Left colon (tissue), 2 donors: ENCODE measurements at places on chromosomes 3 and 15. TPM values are rescaled to one million over a fixed set of nuclear protein-coding genes. Genes with fewer than 3 reads are reported as not detected.

GRCh38 chr3:150408221-150409124, at the start of gene TSC22D2:
Gene TSC22D2, plus strand, starts transcription at chr3:150408298. Its CDS starts 1,053 bp downstream, at chr3:150409351.
- DNase-seq = peak; percentile 99

GRCh38 chr3:13159890-13160289, 86.7 kb upstream of the IQSEC1 start:
- no peak for DNase-seq

DNA sequence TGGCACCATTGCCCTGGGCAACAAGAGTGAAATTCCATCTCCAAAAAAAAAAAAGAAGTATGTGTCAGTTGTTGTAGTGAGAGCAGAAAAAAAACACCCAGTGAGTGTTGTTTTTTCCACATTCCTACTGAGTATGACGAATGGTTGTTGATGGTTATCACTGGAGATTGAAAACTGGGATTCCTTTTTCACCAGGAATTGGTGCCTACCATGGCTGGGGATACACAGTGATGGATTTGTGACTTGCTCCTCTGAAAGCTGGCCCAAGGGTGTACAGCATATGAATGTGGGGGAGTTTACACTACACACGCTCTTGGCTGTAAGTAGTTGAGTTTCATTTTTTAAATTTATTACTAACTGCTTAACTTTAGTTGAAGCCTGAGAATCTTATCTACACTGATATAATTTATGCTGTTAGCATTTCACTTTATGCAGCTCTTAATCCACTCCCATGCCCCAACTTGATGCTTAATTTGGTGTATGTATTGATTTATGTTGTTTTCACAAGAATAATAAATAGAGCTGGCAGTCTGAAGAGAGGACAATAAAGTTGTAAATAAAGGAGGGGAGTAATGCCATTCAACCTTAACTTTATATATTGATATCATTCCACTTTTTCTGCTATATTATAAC, 56.0 kb upstream of the MME start:
- DNase-seq = no peak

DNA sequence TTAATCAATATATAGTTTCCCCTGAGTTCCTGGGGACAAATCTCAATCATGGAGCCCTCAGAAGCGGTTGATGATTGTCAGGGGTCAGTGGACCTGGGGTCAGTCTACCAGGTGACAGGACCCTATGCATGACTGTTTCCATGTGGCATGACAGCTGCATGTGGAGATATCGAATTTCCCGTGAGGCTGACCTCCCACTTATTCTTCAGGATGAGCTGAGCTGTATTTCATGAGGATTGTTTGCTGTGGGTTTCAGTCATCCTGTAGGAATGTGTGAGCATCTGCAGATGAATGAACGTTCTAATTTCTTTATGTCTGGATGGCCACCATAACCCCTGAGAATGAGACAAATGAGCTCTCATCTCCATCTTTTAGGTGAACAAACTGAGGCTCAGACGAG, 93.0 kb upstream of the HES1 start:
- no peak for DNase-seq

- no peak for DNase-seq
Measured at GRCh38 chr15:71091601-71092000, 23.7 kb upstream of the THSD4 start.

Gene SLC24A5
- not detected for total RNA-seq

Gene ZBTB47
- 11.8 TPM for total RNA-seq
